ENCODE measurements at places on chromosomes 7 and 10.
A peak's percentile ranks its signal among the peaks of the same experiment; 100 is the strongest.

DNA sequence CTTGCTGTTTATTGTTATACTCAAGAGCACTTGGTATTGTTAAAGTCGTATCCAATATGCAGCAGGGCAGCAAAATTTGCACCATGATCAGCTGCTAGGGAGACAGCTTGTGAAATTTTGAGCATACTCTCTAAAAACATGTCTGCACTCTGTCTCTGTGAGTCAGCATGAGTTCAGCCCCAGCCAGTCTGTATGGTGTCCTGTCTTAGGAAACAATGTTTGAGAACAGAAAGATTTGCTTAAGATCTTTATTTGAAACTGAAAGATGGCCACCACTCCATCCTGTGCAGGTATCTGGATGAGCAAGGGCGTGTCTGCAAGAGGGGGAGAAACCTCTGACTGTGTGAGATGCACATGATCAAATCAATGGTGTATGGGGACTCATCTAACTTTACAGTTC is 97.1 kb downstream of the GNAI1 start:
- no peak for DNase-seq

DNA sequence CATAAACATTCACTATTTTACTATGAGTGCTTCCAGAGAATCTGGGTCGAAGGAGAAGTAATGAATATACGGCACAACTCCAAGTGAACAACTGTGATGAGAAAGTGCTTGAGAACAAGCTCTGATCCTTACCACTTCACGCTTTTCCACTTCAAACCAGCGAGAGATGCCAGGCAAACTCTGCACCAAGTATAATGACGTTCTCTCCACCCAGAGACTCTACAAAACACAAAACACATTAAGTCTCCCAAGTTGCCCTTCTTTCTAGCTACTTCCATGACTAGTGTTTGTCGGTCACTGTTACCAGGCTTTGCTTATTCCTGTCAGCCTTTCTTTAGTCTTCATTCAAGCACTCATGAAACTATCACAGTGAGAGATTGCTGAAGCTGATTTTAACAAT is 193.1 kb upstream of the IMMP2L start:
- no peak for DNase-seq

- DNase-seq, result no peak
Measured at GRCh38 chr10:30537586-30537985, 92.0 kb downstream of the LYZL2 start.

DNA sequence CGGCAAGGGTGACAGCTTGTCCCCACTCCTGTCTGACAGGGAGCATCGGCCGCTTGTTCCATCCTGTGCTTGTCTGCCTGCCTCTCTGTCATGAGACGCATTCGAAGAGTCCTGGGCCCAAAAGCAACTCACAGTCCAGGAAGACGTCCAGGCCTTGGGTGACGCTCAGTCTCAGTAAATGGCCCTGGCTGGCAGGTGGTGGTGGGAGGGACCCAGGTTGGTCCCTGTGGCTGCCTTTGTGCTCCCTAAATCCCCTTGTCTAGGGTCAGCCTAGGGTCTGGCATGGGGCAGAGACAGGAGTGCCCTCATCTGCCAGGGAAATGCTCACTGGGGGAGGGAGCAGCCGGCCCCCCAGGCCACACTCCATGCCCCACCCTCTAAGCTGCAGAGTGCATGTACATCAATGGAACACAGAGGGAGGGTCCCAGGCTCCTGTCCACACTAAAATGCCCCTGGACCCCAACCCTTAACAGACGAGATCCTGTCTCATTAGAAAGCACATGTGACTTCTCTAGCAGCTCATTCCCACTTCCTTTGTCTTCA is 295.2 kb upstream of the ZNF32 start:
- no peak for DNase-seq

- DNase-seq, result no peak
Measured at GRCh38 chr10:127408733-127409132, 140.4 kb upstream of the NPS start.

- no peak for DNase-seq
Measured at GRCh38 chr10:79023240-79024162, 45.3 kb upstream of the ZMIZ1 start.

DNA sequence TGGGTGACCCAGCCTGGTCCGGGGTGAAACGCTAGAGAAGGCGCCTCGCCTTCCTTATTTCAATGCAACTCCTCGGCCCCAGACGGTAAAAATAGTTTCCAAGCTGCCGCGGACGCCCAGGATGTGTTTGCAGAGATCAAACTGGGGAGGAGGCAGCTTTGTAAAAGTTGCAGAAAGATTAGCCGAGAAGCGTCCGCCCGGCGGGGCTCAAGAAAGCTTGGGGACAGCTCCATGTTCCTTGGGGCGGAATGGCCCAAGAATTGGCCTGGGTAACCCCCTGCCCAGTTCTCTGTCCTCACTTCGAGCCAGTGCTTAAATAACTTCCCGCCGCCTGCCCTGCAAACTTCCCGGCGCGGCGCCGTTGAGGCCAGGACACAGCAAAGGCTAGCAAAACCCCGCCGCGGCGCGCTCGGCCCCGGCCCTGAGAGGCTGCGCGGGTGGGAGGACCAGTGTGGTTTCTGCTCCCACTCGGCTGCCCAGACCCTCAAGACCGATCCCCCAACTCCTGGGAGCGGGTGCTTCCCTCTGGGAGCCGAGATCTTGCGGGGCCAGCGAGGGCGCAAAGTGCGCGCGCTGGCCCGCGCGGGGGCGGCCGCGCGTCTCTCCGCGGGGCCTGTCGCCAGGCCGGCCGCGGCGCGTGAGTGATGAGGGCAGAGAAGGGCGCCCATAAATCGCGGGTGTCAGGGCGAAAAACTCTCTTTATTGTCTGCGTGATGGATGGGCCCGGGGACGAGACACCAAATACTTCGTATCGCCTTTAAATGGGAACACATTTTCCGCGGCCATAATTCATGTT is 6.3 kb upstream of the ZNF503 start:
- DNase-seq, result peak; percentile 37

All from upper lobe of left lung (tissue), 6 donors.